ENCODE measurements at places on chromosomes 16 and 17.

- DNase-seq, result no peak
These were observed 38.7 kb downstream of the ESRP2 start for GRCh38 chr16:68197250-68197649.

DNA sequence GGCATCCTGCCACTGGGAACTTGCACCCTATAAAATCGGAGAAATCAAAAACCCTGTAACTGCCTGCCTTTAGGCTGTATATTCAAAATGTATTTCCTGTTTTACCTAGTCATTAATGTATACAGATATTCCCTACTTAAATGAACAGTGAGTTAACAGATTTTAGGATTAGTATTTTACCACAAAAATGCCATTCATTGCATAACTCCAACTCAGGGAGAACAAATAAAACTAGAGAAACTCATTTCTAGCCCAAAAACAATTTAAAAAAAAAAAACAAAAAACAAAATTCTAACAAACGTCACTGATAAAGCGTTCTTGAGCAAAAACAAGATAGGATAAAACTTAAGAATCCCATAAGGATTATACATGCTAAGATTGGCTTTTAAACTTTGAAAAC lies 3.7 kb upstream of the DHX33 start:
- DNase-seq, result no peak

- DNase-seq, result no peak
These were observed 51.4 kb downstream of the WSB1 start for GRCh38 chr17:27345141-27345904.

- no peak for DNase-seq
These were observed 124.4 kb downstream of the SLC39A11 start for GRCh38 chr17:72967977-72968585.

GRCh38 chr17:27976331-27976730 lies 66.1 kb upstream of the NLK start:
- DNase-seq, result no peak

DNA sequence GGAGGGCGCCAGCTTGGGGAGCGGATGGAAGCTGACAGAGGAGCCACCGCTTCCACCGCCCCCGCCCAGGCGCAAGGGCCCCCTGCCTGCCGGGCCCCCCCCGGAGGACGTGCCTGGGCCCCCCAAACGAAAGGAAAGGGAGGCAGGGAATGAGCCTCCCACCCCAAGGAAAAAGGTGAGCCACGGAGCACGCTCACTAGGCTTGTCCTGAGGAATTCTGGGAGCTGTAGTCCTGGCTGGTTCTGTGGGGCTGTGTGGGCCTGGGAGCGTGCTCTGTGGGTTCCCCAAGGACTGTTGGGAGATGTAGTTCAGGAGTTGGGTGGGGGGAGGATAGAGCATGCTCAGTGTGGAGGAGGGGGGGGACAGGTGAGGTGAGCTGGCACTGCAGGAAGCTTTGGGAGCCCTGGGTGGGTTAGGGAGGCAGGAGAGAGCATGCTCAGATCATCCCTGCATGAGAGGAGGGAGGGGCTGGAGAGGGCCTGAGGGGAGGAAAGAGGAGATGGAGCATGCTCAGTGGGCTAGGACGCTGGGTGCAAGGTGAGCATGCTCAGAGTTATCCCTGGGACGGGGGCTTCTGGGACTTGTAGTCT lies 4.5 kb downstream of the FBXL19 start:
- DNase-seq, result no peak

- no peak for DNase-seq
These were observed 82.9 kb downstream of the ZNF778 start for GRCh38 chr16:89300311-89300975.

GRCh38 chr16:12240036-12240435 lies 263.5 kb downstream of the SNX29 start:
- DNase-seq, result no peak

DNA sequence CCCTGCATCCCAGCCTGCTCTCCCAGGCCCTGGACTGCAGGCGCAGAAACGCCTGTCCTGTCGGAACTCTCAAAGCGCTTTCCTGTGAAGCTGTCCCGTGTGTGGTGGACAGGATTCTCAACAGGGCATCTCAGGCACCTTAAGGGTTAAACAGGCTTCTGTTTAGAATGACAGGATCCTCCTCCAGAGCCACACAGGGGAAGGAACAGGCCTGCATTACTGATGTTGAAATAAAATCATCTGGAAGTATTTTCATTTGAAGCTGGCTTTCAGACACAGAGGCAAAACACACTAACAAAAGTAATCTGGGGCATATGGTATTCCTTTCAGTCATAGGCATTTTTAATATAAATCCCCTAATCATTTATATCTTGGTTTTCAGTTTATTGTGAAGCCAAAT lies 7.4 kb downstream of the HS3ST3A1 start:
- DNase-seq, result no peak

- DNase-seq, result no peak
These were observed 32.1 kb downstream of the NDE1 start for GRCh38 chr16:15682105-15682570.

GRCh38 chr17:21452377-21453143 lies 76.4 kb downstream of the KCNJ12 start:
- no peak for DNase-seq

GRCh38 chr16:30079480-30079879 lies 3.7 kb downstream of the PPP4C start:
- DNase-seq, result no peak

- DNase-seq, result no peak
These were observed 15.3 kb upstream of the TRIM37 start for GRCh38 chr17:59121901-59122480.

DNA sequence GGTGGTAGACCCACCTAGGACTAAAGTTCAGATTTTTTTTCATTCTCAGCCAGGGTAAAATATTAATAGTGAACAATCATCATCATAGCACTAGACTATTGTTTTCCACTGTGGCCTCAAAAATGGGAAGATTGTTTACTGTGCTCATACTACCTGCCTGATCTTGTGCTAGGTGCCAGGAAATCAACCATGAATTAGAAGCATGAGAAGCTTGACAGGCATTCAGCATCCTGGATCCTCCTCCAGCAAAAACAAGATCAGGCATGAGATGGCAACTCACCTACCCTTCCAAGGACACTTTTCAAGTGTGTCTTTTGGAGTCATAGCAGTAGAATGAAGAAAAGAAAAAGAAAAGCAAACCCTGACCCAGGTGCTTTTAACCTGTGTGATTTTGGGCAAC lies 174.2 kb downstream of the CYLD start:
- no peak for DNase-seq

DNA sequence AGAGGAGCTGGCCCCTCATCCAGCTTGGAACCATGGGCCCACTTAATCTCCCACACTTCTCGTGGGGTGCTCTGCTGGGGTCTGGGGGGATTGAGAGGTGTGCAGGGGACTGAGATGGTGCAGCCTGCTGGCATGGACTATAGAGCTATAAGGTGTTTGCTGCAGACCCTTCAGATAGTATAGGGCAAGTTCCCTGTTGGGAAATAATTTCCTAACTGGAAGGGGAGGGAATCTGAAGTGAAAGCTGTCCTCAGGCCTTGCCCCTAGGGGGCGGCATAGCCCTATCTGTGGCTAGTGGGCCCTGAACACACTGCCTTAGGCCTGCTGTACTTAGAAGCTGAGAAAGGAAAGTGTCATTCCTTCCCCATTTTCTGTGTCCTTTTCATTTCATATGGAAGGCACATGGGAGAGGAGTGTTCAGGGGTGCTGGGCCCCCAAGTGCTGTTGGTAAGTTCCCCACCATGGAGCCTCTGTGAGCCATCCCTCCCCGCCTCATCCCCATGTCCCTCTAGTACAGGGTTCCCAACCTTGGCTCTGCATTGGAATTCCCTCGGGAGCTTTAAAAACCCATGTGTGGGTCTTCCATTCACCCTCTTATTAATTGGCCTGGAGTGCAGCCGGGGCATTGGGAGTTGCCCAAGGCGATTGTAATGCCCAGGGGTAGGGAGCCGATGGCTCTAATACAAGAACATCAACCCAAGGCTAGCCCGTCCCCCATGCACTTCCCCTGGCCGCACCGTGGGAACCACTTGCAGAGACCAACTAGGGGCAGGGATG lies 19.7 kb downstream of the GOSR2 start:
- no peak for DNase-seq

DNA sequence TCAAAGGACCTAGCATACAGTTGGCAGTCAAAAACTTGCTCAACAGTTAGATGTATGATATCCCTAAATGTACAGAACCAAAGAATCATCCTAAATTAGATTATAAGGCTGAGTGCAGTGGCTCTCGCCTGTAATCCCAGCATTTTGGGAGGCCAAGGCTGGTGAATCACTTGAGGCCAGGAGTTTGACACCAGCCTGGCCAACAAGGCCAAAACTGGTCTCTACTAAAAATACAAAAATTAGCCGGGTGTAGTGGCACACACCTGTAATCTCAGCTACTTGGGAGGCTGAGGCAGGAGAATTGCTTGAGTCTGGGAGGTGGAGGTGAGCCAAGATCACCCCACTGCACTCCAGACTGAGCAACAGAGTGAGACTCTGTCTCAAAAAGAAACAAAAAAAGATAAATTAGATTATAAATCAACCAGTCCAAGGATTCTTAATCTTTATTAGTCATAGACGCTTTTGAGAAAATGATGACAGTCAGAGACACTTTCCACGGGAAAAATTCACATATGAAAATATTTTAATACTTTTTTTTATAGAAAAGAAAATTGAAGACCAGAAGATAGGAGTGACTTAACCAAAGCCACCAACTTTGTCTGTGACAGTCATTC lies 77.6 kb downstream of the MMD start:
- DNase-seq, result no peak

- DNase-seq, result no peak
These were observed 49.4 kb upstream of the CDC42EP4 start for GRCh38 chr17:73360961-73361761.

GRCh38 chr16:64065523-64065922 lies 1056.3 kb downstream of the CDH11 start:
- DNase-seq, result no peak

All from T-helper 17 cell (primary cell).